Fibroblast of skin of scalp (primary cell): ENCODE measurements at places on chromosomes 13 and 19.
A peak's percentile ranks its signal among the peaks of the same experiment; 100 is the strongest.

DNA sequence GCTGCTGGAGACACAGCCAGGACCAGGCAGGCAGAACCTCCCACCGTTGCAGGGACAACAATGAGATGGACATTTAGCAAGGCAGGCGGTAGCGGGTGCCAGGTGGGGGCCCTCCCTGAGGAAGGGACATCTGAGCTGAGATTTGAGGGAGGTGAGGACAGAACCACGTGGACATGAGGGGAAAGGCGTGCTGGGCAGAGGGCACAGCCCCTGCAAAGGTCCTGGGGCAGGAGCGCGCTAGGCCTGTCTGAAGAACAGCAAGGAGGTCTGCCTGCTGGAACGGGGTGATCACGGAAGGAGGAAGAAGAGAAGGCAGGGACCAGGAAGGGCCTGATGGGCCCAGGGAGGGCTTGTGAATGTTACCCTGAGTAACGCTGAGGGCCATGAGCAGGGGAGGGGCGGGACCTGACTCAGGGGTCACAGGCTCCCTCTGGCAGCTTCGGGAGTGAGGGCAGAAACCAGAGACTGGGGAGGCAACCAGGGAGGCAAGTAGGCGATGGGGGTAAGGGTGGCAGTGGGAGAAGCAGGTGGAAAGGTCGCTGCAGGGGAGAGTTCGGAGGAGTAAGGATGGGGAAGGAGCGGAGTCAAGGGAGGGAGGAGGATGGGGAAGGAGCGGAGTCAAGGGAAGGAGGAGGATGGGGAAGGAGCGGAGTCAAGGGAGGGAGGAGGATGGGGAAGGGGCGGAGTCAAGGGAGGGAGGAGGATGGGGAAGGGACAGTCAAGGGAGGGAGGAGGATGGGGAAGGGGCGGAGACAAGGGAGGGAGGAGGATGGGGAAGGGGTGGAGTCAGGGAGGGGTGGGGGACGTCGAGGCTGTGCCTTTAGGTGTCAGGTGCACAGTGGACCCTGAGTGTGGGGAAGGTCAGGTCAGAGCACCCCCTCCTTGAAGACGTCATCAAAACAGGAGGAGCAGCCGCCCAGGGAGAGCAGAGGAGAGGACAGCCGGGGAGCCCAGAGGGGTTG lies 15.7 kb upstream of the B3GNT3 start:
- peak; percentile 43 for DNase-seq

GRCh38 chr19:17125728-17126677 lies 50.4 kb downstream of the MYO9B start:
- DNase-seq: peak; percentile 44

DNA sequence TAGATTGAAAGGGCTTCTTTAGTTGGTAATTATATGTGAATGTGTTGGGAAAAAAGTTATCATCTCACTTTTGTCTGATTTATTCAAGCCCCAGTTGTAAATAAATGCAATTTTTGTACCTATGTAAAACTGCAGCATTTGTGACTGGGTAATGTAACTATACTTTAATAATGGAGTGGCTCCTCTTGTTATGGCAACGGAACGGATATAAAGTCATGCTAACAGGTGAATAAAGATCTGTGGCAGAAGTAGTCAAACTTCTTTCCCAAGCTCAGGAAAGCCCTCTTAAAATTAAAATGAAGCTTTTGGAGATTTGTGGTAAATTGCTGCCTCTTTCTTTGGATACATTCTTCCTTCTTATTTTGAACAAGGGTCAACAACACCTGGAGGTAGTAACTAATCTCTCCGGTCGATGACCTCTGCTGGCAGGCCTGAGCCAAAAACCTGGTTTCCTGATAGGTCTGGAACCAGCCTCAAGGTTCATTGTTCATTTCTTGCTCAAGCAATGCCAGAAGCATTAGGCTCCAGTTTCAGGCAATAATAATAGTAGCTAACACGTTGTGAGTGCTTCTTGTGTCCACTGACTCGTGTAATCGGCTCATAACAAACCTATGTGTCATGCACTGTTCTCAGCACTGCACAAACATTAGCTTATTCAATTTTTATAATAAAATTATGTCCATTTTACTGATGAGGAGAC lies 313.4 kb upstream of the DACH1 start:
- DNase-seq: peak; percentile 22

GRCh38 chr13:112210371-112210770 lies 143.4 kb downstream of the SOX1 start:
- DNase-seq: no peak

GRCh38 chr19:1825909-1826556 lies 14.0 kb upstream of the ATP8B3 start:
- DNase-seq: peak; percentile 69

DNA sequence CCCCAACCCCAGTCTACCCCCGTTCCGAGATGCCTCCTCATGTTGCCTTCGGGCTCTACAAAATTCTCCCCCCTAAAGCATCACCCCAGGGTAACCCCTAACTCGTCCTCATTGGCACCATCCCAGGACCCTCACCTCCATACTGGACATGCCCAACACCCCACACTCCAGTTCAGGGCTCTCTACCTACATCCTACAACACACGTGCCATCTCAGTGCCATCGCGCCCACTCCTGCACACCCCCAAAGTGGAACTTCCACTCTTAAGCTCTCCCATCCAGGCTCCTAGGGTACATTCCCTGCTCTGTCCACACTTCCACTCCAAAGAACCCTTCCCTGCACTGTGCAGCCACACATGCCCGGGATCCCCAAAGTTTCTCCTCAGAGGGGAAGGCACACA lies 827 bp upstream of the FKRP start:
- DNase-seq: no peak
